ENCODE measurements at places on chromosomes 4 and X.

DNA sequence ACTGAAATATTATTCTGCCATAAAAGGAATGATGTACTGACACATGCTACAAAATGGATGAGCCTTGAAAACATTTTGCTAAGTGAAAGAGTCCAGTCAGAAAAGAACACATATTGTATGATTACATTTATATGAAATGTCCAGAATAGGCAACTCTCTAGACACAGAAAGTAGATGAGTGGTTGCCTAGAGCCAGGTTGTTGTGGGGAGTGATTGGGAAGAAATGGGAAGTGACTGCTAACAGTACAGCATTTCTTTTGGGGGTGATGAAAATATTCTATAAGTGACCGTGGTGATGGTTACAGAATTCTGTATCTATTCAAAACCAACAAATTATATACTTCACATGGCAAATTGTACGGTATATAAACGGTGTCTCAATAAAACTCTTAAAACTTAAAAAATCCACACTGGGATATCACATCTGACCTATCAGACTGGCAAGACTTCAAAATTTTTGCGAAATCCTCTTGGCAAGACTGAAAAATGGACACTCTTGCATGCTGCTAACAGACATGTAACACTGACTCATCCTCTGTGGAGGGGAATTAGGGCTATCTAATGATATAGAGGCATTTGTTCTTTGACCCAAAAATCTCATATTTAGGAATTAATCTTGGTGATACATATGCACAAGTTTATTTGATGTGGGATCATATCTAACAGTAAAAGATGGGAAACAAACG lies 71.8 kb downstream of the FAM13A start:
- DNase-seq = peak; percentile 32

DNA sequence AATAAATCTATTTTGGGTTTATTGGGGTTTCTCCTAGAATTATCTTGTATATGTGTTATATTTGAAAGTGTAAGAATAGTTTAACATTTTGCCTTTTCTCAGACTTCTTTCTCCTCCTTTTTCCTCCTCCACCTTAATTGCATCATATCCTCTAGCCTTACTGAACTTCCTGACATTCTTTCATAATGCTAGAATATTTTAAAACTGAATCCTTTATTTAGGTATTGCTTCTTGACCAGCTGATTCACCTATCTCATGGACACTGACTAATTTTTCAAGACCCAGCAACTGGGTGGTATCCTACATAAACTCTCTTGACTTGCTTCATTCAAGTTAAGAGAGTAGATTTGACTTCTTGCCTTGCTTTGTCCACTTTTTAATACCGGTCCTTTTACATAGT lies 1508.9 kb downstream of the STIM2 start:
- DNase-seq = no peak

- DNase-seq = no peak
Observed at GRCh38 chr4:55398461-55398860, 2.7 kb downstream of the TMEM165 start.

DNA sequence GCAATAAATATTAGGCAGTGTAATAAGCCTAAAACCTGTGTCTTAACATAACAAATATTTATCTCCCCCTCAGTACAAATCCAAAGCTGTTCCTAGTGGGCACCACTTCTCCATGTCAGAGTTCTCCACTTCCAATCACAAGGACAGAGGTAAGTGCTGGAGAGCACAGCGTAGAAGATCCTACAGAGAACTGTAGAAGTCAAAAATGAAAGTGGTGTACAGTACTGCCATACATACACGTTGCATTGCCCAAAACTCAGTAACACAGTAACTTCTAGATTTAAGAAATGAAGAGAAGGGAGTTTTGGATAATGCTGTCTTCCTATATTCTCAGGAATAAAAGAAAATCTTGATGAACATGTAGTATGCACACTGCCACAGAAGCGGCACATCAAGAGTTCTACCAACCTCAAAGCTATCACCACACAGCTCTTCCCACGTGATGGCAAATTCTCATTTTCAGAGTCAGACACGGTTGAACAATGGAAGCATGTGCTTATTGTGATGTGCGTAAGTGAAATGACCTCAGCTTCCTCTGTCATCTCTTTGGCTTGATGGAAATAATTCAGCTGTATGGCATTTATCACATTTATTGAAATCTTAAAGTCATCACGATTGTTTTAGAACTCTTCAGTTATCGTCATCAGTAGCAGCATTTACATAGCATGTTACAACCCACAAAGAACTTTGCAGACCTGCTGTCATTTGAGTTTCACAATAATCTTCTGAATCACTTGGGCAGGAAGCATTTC lies 27.1 kb upstream of the SPANXN4 start:
- DNase-seq = no peak

- DNase-seq = no peak
Observed at GRCh38 chrX:100606753-100607152, 22.0 kb downstream of the TNMD start.

DNA sequence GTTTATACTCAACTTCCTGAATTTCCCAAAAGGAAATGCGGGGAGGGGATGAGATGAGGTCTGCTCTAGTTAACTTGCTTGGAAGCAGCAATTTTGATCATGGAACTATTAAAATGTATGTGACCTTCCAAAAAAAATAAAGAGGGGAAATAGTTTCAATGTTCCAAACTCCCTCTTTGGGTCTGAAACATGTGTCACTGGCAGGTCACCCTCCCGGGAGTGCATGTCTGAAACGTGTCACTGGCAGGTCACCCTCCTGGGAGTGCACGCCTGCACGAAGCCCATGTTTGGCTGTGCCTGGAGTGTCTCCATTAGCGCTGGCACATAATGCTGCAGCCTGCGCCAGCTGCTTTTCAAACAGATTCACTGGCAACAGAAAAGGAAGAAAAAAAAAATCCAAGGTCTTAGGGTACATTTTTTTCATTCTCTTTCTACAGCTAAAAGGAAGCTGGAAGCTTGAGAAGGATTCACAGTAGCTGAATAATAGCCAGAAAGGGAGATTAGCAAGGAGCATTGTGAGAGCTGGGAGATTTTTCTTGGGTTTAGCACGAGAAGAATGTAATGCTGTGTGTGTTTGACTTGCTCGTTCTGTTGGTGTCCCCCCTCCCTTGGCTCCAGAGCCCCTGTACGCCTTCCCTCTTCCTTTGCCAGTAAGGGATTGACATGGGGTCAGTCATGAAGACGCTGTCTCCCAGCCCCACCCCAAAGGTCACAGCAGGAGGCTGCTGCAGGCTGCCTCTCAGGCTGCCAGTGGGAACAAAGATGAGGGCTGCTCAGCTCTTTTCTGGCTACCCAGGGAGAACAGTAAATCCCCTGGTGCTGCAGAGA lies 39.2 kb upstream of the TLR3 start:
- peak; percentile 86 for DNase-seq

GRCh38 chr4:15110120-15110571 lies 107.9 kb downstream of the CPEB2 start:
- DNase-seq = no peak

DNA sequence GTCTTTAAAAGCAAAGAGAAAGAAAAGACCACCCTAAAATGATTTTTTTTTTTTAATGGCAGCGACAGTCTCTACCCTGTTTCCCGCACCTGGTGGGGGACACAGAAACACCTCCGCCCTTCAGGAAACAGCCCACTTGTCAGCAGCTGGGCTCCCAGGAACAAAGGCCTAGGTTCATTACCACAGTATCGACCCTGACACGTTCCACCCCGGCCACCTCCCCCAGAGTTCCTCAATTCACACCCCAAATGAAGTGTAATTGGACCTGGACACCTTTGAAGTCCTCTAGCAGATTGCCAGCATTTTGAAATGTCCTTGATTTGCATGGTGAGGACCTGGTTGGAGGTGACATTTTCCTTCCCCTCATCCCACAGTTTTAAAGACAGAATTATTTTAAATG lies 175.0 kb upstream of the BCOR start:
- DNase-seq = no peak

DNA sequence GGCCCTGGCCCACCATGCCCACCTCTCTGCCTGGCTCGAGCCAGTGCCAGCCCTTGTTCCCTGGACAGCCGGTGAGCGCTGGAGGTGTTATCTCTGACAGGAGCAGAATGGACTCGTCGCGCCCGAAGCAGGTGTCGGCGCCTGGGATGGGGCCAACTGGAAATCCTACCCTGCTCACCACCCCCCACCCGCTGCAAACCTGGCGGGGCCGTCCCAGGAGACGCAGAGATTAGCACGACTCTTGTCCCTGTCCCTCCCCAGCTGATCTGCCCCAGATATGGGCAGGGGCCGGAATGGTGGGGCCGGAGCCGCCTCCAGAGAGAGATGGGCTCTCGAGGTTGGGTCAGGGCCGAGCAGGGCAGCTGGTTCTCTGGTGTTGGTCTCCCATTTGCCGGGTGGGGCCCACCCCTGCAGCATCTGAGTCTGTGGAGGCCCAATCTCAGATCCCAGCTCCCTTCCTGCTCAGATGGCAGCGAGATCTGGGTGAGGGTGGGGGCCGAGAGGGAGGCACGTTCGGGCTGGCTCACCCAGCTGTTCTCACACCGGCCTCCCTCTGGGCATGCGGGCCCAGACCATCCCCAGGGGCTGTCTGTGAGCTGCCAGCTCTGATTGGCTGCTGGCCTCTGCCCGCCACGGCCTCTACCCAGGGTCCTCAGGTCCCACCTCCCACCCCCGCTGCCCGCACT lies 20.1 kb upstream of the FGFR3 start:
- no peak for DNase-seq

- DNase-seq = no peak
Observed at GRCh38 chr4:187934766-187935165, 60.8 kb upstream of the ZFP42 start.

GRCh38 chr4:1215141-1216075 lies 33.5 kb downstream of the CTBP1 start:
- DNase-seq = no peak

DNA sequence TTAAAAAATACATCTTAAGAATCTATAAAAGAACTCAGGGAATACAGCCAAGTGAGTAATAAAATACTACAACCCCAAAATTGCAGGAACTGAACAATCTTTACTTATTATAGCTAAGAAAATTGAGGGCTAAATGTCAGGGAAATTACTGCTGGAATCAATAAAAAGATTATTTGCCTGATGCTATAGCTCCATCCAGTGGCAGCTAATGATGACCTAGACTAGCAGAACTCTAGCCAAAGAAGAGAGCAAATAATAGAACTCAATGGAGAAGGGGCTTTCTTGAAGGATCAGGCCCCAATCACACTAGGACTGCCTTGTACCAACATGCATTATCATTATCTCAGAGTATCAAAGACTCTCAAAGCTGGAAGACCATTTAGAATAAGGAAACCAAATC lies 85.0 kb upstream of the FAM241A start:
- no peak for DNase-seq

Data from tibial artery (tissue), 4 donors.